ENCODE measurements at places on chromosomes 2 and 18.
A peak's percentile ranks its signal among the peaks of the same experiment; 100 is the strongest.

DNA sequence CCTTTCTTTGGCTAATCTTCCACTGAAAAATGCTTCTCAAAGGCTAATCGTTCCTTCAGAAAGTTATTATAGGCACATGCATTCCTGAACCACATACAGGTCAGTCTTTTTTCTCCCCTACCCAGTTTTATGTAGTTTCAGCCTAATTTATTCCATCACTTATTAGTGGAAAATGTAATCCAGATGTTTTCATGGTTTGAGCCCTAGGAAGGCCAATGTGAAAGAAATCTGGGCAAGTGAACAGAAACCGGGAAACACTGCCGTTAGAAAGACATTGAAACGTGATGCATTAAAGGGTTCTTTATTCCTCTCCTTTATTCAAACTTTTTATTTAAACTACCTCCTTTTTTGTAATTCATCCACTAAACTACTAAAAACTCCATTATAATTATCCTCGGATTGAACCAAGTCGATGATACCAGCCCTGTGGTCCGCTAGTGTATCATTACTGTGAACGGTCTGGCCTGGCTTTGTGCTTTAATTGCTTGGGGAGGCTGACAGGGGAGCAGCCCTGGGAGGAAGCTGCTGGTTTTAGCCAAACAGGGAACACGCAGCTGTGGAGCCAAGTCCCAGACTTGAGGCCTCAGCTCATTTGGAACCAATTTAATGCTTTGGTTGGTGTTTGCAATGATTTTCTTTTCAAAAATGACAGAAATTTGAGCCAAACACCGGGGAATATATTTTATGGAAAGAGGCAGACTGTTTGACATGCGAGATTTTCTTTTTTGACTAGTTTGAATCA is 149.2 kb downstream of the ARHGAP28 start:
- DNase-seq = peak; percentile 23

GRCh38 chr2:61633250-61633649 is 95.1 kb upstream of the XPO1 start:
- DNase-seq = no peak

GRCh38 chr2:101809698-101810097 is 112.2 kb downstream of the MAP4K4 start:
- DNase-seq = peak; percentile 86

GRCh38 chr18:23529604-23530003 is 26.3 kb downstream of the RMC1 start:
- peak; percentile 86 for DNase-seq

- DNase-seq = no peak
These were observed 186.6 kb upstream of the HAAO start for GRCh38 chr2:42978887-42979415.

- DNase-seq = peak; percentile 36
These were observed at the start of gene GPR75 for GRCh38 chr2:53859206-53860181. TSS of gene GPR75 (minus strand) at chr2:53859967. CDS start at chr2:53854756, 5,211 bp downstream.

DNA sequence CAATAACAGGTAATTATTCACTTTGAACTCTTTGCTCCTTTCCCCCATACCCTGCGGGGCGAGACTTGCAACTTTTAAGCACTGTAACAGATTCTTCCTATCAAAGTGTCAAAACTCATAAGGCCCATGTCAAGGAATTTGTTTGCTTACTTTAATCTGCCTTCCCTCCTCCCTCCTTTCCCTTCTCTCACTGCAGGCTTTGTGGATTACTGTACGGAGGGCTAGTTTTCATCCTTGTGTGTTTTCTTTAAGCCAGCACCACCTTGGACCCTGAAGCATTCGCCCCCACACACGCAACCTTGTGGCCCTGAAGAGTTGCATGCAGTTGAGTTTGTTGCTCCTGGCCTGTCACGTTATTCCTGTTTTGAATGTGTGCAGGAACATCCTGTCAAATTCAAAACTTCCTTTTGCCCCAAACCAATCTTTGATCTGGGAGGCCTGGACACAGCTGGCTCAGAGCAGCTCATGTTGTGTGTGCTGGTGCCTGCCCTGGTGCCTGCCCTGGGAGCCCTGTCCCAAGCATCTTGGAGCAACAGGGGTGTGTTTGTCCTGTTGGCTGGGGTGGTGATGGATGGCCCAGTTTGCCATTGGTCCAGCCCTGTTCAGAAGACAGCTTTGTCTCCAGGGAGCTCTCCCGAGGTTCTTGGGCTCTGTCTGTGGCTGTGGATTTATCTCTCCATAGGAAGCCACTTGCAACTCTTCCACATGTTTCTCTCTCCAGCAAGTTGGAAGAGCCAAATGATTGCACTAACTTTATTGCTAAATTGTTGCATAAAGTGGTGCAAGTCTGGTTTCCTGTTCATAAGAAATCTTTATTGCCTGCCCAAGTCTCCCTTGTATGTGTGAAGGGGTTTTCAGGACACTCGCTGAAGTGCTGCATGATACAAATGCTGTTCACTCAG is 199.6 kb downstream of the VAPA start:
- DNase-seq = peak; percentile 25

DNA sequence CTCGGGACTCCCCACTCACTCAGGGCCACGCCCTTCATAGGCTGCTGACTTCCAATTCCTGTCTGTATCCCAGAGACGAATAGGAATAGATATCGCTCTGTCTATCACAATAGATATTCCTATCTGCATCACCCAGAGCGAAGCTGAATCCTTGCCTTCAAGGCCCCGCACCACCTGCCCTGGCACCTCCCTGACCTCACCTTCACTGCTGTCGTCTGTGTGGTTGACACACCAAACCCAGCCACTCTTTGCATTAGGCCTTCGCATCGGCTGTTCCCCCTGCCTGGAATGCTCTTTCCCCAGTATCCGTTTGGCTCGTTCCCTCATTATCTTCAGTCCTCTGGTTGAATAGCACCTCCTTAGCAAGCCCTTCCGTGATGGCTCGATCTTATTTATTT is 43.5 kb downstream of the ATOH8 start:
- DNase-seq = no peak

- DNase-seq = no peak
These were observed 124.9 kb downstream of the GREB1L start for GRCh38 chr18:21366896-21367295.

- DNase-seq = no peak
These were observed 61.2 kb downstream of the MALT1 start for GRCh38 chr18:58732471-58732870.

- DNase-seq = no peak
These were observed 68.7 kb upstream of the WIPF1 start for GRCh38 chr2:174666312-174666711.

GRCh38 chr2:118154176-118154575 is 65.9 kb downstream of the INSIG2 start:
- DNase-seq = no peak

DNA sequence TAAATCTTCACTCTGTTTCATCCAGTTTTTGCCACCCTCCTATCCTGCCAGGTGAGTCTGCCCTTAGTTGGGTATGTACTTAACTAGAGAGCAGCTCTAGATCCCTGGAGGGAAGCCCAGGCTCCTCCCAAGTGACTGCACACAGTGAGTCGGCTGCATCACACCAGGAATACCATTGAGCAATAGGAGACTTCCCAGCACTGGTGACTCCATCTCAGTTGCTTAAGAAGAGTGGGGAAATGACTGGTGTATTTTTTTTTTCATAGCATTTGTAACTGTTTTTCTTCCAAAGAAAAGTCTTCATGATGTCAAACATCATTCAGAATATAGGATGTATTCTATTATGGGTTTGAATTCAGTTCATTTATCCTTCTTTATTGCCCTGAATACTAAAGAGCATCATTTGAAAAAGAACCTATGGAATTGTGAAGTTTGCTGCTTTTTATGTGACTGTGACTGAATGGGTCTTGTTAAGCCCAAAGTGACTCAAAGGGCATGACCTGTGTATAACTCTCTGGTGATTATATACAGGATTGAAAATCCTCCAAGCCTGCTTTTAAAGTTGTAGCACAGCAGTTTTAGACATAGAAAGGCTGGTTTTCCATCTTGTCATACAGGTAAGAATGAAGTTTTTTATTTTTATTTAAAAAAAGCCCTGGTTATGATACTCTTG is 84.3 kb downstream of the MAP3K20 start:
- peak; percentile 100 for DNase-seq

GRCh38 chr2:32425719-32426141 is 68.9 kb downstream of the BIRC6 start:
- peak; percentile 42 for DNase-seq

DNA sequence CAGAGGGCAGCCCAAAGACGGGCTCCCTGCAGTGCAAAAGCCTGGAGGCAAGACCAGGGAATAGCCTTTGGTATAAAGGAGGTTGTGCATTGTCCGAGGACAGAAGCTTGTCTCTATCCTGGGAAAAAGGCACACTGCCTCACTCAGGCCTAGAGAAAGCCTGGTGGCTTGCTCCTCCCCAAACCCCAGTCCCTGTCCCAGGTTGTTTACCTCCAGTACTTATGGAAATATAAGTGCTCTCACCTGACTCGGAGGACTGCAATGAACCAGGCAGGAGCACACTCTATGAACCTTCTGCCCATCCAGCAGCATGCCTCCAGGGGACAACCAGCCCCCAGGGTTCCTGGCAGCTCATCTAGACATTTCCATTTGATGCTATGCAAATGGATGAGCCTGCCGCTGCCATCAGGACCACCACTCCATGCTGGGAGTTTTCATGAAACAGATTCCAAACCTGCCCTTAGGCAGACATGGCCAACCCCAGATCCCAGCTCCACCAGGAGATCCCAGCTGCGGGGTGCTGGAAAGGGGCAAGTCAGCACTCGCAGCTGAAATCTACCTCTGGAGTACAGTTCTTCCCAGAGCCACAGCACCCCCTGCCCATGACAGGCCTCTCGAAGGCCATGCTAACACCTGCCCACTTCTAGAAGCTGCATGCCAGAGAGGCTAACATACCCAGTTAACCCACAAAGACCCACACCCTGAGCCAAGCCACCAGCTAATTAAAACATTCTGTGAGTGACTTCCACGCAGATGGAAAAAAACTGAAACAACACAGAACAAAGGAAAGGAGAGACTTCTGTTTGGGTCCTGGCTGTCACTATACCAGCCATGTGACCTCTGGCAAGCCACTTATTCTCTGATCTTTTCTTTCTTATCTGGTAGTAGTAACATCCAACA is 101.7 kb downstream of the TTC32 start:
- DNase-seq = peak; percentile 49

GRCh38 chr2:169354244-169354643 is 8.1 kb downstream of the LRP2 start:
- DNase-seq = no peak

DNA sequence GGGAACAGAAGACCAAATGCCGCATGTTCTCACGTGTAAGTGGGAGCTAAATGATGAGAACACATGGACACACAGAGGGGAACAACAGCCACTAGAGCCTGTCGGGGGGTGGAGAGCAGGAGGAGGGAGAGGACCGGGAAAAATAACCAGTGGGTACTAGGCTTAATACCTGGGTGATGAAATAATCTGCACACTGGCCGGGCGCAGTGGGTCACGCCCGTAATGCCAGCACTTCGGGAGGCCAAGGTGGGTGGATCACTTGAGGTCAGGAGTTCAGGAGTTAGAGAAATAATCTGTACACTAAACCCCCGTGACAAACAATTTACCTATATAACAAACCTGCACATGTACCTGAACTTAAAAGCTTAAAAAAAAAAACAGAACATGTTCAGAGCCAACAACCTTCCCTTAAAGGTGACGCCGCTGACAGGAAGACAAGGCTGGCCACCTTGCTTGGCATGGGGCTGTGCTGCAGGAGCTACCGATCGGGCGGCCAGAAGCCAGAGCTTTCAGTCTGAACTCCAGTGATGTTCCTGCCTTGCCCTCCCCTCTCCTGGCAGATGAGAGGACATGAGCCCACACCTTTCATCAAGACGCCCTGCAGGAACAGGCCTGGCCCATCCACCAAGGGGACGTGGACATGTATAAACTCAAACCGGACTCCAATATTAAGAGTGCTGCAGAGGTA is 11.2 kb downstream of the SLC66A2 start:
- DNase-seq = no peak

DNA sequence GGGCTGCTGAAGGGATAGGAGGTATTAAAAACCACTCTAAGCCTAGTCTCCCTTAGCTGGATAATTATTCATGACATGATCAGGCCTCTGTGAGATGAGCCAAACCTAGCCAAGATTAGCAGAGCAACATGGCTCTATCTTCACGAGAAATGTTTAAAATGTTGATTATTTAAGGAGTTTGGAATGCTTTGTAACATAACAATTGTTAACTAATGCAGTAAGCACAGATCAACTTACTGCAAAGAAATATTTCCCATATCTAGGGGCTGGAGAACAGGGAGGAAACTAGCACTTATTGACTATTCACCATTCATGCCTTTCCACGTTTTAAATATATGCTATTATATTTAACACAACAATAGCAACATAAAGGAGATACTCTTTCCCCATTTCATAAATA is 833.7 kb upstream of the CHAC2 start:
- peak; percentile 5 for DNase-seq

GRCh38 chr2:223759569-223760430 is 77.6 kb downstream of the AP1S3 start:
- peak; percentile 73 for DNase-seq

DNA sequence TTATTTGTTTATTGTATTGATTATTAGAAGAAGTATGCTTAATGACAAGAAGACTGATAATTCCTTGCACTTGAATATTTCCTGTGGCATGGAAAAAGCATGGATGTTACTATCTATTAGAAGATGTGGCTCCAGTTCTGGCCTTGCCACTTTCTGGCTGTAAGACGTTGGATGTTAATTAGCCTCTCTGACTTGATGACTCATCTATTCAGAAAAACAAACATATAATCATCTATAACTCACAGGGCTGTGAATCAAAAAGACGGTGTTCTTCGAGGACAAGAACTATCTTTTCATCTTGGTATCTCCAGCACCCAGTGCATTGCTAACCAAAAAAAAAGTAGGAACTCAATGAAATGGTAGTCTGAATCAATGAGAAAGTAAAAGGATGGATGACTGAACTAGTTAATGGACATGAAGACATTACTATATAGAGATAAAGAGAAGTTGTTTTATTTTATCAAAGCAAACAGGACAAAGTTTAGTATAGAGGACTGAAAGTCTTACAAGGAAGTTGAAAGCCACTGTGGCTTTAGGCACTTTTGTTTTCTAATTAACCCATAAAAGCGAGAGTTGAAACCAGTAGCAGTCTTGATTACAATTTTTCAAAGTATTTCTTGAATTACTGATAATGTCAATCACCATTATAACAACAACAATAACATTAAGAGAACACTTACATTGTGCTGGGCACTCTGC is 145.3 kb downstream of the RND3 start:
- peak; percentile 15 for DNase-seq

DNA sequence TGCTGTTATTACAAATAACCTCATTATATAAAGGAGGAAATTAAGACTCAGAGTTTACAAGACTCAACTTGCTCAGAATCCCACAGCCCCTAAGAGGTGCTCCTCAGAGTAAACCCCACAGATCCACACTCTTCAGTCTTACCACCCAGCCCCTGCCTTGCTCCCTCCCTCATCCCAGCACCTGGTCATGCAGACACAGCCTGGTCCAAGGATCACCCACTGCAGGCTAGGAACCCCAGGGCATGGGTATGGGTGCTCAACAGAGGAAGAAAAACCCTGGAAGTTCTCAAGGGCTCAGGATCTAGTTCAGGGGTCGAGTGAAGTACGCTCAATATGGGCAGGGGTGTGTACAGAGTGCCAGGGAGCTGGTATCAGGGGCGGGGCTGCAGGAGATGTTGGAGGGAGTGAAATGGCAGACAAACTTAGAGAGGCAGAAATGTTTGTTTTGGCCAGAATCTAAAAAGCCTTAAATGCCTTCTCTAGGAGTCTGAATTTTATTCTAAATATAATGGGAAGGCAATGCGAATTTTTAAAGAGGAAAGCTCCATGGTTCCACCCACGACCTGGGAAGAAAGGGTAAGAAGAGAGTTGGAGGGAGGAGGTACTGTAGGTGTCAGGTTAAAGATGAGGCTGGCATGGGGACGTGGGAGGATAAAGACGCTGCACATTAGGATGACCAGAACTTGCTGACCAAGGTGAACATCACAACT is 79.1 kb upstream of the MGAT4A start:
- DNase-seq = no peak
